Colonic mucosa (tissue), 4 donors: ENCODE measurements at places on chromosomes 3 and 15. TPM values are rescaled to one million over a fixed set of nuclear protein-coding genes. Genes with fewer than 3 reads are reported as not detected.

The ALDH1A3 gene
- 3.8 TPM for total RNA-seq

DNA sequence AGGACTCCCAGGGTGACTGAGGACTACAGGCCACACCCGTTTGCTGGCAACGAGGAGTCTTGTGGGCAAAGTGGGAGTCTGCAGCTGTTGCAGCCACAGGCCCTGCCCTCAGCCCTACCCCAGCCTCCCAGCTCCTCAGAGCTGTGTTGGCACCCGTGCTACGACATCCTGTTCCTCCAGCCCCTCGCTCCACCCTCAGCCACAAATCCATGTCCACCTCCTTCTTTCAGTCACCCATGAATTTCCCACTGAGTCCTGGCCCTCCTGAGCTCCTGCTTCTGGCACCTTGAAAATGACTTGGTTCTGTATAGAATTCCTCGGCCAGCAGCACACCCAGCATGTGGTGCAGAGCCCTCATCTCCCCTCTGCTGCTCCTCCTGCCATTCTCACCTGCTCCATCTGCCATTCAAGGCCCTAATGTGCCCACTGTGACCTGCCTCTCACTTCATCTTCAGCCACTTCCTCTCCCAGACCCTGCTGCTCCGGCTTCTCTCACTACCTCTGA is 20.9 kb upstream of the VILL start:
- DNase-seq = no peak
- no peaks in the 10 kb centered on the region for H3K27me3 ChIP-seq
- no peak overlapping the region for H3K4me3 ChIP-seq
- H3K4me1 ChIP-seq = no peaks in the 10 kb centered on the region
- no peak overlapping the region for H3K27ac ChIP-seq

DNA sequence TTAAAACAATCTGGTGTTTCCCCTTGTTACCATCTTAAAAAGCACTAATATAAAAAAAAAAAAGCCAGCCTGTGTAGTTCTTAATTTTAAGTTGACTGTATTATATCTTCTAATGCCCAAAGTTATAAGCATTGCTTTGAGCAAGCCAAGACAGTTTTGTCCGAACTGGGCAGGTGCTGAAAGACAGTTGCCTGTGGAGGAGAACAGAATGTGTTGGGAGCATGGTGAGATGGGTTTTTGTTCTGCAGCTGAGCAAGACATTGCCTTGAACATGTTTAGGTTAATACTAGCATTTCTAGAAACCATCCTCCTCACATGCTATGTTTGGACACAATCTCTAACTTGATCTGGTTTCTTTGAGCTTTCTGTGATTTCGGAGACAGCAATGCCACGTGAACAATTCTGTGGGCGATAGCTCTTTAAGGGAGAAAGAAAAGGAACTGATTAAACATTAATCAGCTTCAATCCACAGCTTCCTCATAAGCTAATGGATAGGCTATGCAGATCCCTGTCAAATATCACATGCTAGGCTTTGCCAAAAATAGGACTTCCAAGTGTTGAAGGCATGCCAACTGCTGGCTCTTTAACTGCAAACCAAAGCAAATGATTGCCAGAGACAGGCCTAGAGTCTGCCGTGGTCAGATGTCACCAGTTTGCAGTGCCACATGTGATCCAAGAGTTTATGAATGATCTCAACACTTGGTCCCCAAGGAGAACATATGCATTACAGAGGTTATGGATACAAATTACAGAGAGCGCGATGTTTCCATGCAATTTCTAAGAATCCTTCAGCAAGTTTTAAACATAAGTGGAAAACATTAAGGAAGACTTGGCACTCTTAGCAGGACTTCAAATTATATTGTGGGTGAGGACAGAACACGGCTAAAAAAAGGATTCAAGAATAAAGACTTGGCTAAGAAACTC is 428.1 kb downstream of the ROBO2 start:
- H3K27ac ChIP-seq = no peak overlapping the region
- H3K36me3 ChIP-seq = no peaks in the 10 kb centered on the region
- no peaks in the 10 kb centered on the region for H3K4me1 ChIP-seq

GRCh38 chr3:16177962-16178627 is 3.6 kb downstream of the GALNT15 start:
- peak; percentile 77 for DNase-seq
- H3K4me1 ChIP-seq = no peaks in the 10 kb centered on the region
- no peak overlapping the region for H3K4me3 ChIP-seq
- H3K36me3 ChIP-seq = no peaks in the 10 kb centered on the region

DNA sequence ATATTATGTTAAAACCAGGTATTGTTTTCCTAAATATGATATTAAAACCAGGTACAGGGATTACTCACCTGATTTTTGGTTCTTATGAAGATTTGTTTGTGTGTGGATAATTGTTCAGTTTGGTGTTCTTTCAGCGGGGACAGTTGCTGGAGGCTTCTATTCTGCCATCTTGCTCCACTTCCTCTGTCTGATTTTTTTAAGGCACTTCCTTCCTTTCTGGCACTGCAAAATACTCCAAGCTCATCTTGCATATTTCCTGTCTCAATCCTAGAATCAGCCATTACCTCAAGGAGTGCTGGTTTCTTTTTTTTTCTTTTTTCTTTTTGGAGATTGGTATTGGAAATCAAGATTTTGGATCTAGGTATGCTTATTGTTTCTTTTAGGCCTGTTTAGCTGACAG is 229.9 kb downstream of the SV2B start:
- no peaks in the 10 kb centered on the region for H3K4me1 ChIP-seq
- no peak for DNase-seq
- no peaks in the 10 kb centered on the region for H3K36me3 ChIP-seq
